NT2/D1 (cell line): ENCODE measurements at places on chromosomes 7 and 10.

DNA sequence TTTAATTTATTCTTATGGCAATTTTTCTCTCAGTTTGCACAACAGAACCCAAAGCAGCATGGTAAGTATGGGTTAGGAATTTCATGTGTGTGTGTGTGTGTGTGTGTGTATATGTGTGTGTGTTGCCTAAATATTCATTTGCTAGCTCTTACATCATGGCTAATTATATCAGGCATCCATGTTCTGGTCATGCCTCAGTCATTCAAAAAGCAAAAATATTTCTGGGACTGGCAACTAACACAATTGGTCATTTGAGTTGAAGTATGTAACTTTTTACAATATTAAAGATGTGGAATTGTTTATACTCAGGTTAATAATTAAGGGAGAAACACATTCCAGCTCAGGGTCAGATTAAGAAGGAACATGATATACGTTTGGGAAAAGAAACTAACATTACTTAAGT lies 67.6 kb upstream of the PHYHIPL start:
- DNase-seq = no peak

- DNase-seq = peak; percentile 36
Observed at GRCh38 chr7:106793015-106793975, 71.8 kb upstream of the PIK3CG start.

DNA sequence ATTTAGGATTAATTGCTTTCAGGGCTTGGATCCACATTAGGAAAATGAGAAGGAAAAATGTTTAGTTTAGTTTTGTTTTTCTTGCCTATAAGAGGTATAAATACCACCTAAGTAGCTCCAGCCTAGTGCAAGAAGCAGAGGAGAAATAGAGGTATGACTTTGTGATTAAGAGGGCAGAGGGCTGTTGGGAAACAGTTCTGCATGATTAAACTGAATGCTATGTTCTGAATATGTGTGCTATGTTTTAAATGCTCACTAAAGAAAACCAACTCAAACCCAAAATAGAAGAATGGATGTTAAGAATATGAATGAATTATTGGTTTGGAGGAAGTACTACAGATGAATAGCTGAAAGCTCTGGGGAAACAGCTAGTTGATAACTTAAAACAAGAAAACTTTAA lies 7.6 kb downstream of the CALCR start:
- no peak for DNase-seq

DNA sequence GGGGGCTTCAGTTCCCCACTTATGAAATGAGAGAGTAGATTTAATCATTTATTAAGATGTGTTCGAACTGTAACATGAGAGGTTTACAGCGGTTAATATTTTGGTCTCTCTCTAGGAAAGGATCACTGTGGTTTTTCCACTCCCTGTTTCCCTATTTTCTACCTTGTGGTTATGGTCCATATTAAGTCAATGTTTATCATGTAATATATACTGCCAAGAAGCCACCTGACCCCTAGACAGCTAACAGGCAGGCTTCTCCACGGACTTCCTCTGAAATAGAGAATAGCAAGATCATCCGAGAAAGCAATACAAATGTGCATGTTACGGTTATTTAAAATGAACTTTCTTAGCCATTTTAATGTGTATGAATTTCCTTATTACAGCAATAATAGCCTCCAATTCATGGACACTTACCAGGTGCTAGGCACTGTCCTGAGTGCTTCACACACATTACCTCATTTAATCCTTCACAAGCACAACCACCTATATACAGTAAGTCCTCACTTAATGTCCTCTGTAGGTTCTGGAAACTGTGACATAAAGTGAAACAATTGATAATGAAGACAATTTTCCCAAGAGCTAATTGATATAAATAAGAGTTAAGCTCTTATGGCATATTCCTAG lies 835 bp upstream of the COL28A1 start:
- no peak for DNase-seq

DNA sequence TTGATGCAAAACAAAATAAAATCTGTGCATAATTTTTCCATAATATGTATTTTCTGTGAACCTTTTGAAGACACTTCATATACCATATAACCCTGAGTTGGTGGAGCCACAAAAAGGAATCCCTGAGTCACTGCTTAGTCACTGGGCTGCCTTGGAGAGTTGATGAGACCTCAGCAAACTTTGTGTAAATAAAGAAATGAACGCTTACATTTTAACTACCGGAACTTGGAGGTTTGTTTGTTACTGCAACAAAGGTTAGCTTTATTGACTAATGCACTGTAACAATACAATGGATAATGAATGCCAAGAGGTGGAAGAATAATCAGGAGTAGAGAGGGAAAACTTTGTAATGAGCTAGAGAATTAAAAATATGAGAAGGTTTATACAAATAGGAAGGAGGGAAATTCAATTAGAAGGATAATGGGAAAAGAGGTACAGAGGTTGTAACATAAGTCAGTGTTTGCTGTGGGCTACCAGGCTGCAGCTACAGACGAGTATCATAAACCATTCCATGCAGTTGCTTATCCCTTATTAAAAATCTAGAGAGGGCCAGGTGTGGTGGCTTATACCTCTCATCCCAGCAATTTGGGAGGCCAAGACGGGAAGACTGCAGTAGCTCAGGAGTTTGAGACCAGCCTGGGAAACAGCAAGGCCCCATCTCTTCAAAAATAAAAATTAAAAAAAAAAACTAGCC lies 1042.1 kb downstream of the TYW1 start:
- DNase-seq = no peak

DNA sequence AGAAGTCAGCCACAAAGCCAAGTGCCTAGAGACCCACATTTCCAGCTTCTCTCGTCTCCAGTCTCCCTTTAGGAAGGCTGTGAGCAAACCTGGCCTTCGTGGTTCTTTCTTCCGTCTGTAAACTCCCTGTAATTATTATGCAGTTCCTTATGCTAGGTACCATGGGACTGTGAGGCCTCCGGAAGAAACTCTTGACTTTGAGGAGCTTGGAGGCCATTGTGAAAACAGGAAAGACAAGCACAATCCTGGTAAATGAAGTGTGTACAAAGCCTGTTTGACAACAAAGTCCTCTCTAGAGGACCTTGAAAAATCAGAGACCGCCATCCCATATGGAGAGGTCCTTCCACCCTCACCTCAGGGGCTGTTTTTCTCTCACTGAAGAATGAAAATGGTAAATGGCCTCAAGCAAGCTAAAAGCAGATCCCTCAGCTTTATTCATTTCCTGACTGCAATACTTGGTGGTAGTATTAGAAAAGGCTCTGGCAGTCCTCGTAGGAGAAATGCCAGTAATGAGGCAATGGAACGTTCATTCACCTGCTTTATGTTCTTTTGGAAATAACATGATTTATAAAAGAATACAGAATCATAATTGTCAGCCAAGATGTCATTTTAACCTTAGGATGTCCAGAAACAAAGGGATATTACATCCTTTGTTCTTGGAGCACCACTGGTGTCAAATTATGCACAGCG lies 926.4 kb downstream of the LRMDA start:
- no peak for DNase-seq

GRCh38 chr7:151427705-151428377 lies 12.1 kb downstream of the CRYGN start:
- no peak for DNase-seq

DNA sequence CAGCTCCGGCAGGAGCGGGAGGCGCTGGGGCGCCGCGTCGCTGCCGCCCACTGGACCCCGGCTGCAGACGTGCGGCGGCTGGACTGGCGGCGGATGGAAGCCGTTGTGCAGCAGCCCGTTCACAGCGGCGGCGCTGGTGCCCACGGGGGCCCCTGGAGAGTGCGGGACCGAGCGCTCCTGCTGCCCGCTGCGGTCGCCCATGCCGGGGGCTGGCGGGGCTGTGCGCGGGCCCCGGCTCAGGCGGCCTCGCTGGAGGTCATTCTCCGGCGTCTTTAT lies 413 bp downstream of the PANK1 start:
- DNase-seq = no peak

DNA sequence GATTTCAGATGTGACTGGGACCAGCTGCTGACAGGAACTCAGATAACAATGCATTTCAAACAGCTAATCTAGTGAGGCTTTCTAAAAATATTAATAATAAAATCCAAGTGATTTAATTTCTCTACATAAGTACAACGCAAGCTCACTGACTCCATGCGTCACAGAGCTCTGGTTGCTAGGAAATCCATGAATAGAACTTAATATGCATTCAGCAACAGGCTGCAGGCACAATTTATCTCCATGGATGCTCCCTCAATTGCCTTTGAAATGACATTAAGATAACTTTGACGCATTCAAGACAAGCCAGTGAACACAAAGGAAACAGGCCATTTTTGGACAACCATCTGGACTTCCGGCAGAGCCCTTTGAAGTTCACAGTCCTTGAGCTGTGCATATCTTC lies 118.7 kb upstream of the COL1A2 start:
- no peak for DNase-seq

- DNase-seq = no peak
Observed at GRCh38 chr10:72511459-72511858, 114.4 kb downstream of the MICU1 start.

GRCh38 chr10:28977518-28977917 lies 300.2 kb downstream of the BAMBI start:
- no peak for DNase-seq
